ENCODE measurements at places on chromosomes 6 and 20. TPM values are rescaled to one million over a fixed set of nuclear protein-coding genes. Genes with fewer than 3 reads are reported as not detected.

DNA sequence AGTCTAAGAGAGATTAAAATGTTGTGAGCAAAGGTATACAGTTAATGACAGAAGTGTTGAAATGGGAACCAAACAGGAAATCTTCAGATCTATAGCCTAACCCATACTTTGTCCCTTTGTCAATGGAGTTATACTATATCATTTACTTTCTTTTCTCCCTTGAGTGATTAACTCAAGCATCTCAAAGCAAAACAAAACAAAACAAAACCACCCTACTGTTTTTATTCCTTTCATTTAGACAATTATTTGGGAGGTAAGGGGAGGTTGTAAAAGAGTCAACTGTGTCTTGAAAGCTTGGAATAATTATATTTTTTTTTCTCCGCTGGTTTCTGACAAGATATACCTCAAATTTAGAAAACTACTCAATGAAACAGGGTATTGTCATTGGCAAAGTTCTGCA is 139.8 kb upstream of the HMGN3 start:
- DNase-seq = no peak

GRCh38 chr6:130150906-130151305 is 71.8 kb downstream of the SAMD3 start:
- DNase-seq = no peak

DNA sequence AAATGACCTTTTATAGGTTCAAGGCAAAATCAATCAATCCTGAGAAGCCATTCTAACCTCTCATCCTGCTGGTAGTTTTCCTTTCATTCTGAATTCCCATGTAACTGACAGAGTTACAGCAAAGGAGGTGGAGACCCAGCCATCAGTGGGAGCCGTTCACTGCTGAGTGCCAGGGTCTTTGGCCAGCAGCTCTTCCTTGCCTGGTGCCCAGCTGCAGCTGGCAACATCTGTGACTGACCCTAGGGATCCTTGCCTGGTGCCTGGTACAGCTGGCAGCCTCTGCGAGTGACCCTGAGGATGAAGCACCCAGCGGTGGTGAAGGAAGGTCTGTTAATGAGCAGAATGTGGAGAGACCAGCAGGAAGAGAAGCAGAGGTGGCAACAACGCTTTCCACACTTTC is 314.6 kb downstream of the THBS2 start:
- no peak for DNase-seq

BLTP3A gene
- 4.5 TPM for polyA plus RNA-seq

DNA sequence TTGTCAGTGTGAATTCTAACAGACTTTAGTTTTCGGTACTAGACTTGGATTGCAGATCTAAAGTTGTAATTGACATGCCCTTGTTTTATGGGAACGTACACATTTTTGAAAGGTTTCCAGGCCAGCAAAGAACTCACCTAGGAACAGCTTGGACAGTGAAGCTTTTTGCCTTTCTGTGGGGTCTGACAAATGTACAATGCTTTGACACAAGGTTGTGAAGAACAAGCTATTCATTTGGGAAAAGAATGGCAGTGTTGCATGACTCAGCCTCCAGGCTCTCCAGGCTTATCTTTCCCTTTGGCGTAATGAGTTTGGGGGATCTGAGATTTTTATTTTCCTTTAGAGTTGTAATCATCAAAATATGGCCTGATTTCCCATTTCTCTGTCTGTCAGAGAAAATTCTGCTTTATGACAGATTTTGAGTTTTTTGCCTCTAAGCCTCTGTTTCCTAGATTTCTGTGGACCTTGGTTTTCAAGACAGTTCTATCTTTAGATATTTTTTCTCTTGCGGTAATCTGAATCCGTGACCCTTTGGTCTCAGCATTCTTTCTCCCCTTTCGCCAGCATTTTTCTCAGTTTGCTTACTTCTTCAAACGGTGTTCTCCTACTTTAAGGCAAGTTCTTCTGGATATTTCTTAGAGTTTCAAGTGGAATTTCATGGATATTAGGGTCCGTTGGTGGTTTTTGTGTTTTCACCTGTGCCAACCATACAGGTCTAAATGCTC is 221.0 kb downstream of the ADGB start:
- DNase-seq = no peak
